ENCODE measurements at places on chromosomes 7 and 10. TPM values are rescaled to one million over a fixed set of nuclear protein-coding genes. Genes with fewer than 3 reads are reported as not detected.

TMEM176B gene
- total RNA-seq, result not detected

DDC gene
- total RNA-seq, result not detected

EPHA1 gene
- 0.58 TPM for total RNA-seq

NRP1 gene
- total RNA-seq, result 418 TPM

SLK gene
- total RNA-seq, result 52.1 TPM

COL17A1 gene
- total RNA-seq, result 1.2 TPM

VWC2 gene
- total RNA-seq, result not detected

SLC16A9 gene
- total RNA-seq, result 4.5 TPM

MYO1G gene
- under 0.01 TPM for total RNA-seq

ZNF727 gene
- 0.38 TPM for total RNA-seq

HOXA2 gene
- total RNA-seq, result 0.28 TPM

OR2A1 gene
- under 0.01 TPM for total RNA-seq

HHEX gene
- total RNA-seq, result 7.1 TPM

ABCB4 gene
- 0.28 TPM for total RNA-seq

PCBD1 gene
- total RNA-seq, result 23.4 TPM

OR9A2 gene
- not detected for total RNA-seq

NAT16 gene
- total RNA-seq, result not detected

ATRNL1 gene
- total RNA-seq, result 1.4 TPM

TAC1 gene
- total RNA-seq, result not detected

CUBN gene
- total RNA-seq, result 0.77 TPM

PRKG1 gene
- total RNA-seq, result 17.8 TPM

PIK3CG gene
- total RNA-seq, result 0.19 TPM

BEND7 gene
- total RNA-seq, result 0.58 TPM

ODAD2 gene
- not detected for total RNA-seq

GNB2 gene
- 169 TPM for total RNA-seq

Measured in regular cardiac myocyte (primary cell).